ENCODE measurements at places on chromosomes 1 and 21. TPM values are rescaled to one million over a fixed set of nuclear protein-coding genes. Genes with fewer than 3 reads are reported as not detected.

The KCNE1 gene
- total RNA-seq, result 0.19 TPM

The NGF gene
- total RNA-seq, result 16.9 TPM

The OR2L2 gene
- total RNA-seq, result not detected

The ADGRL2 gene
- total RNA-seq, result 226 TPM

The CRB1 gene
- under 0.01 TPM for total RNA-seq

The PROK1 gene
- total RNA-seq, result not detected

The PPFIA4 gene
- total RNA-seq, result 9.0 TPM

The TMEM240 gene
- 1.5 TPM for total RNA-seq

The DNAJC8 gene
- 90.1 TPM for total RNA-seq

The SGIP1 gene
- 22.4 TPM for total RNA-seq

The NID1 gene
- total RNA-seq, result 96.4 TPM

The DEPDC1 gene
- 4.2 TPM for total RNA-seq

The NPPB gene
- total RNA-seq, result 11.5 TPM

The NPHS2 gene
- not detected for total RNA-seq

The TENT5C gene
- 2.0 TPM for total RNA-seq

The ASTN1 gene
- not detected for total RNA-seq

The ATP6V1G3 gene
- not detected for total RNA-seq

The IFI6 gene
- 107 TPM for total RNA-seq

The OR2G6 gene
- not detected for total RNA-seq

The HTR6 gene
- total RNA-seq, result not detected

The GJA4 gene
- 0.58 TPM for total RNA-seq

The AGT gene
- total RNA-seq, result 0.19 TPM

The CTPS1 gene
- 15.2 TPM for total RNA-seq

The UMODL1 gene
- total RNA-seq, result under 0.01 TPM

The OR2T33 gene
- total RNA-seq, result not detected

The IGSF5 gene
- not detected for total RNA-seq

The SLC44A5 gene
- 0.38 TPM for total RNA-seq

The RBM15 gene
- total RNA-seq, result 41.0 TPM

The COL16A1 gene
- 14.2 TPM for total RNA-seq

The OR2AJ1 gene
- not detected for total RNA-seq

Data from regular cardiac myocyte (primary cell).